ENCODE measurements at places on chromosomes 7 and 10. TPM values are rescaled to one million over a fixed set of nuclear protein-coding genes. Genes with fewer than 3 reads are reported as not detected.

DNA sequence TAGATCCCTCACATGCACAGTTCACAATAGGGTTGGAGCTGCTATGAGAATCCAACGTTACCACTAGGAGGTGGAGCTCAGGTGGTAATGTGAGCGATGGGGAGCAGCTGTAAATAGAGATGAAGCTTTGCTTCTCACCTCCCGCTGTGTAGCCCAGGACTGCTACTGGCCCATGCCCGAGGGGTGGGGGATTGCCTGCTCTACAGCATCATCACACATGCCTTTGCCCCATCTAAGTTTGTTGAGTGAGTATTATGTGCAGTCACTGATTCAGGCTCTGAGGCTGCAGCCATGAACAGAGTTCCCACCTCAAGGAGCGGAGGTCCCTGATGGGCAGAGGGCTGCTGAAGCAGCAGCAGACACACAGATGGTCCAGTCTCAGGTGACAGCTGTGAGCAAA lies 94.1 kb downstream of the CHST15 start:
- no peak for DNase-seq

Gene AFAP1L2
- 1.1 TPM for total RNA-seq

Gene UPK3B
- 1.3 TPM for total RNA-seq

Gene PODXL
- total RNA-seq = 1.5 TPM
